ENCODE measurements at places on chromosomes 7 and 10.

- DNase-seq, result no peak
These were observed 615.0 kb downstream of the PHTF2 start for GRCh38 chr7:78413568-78413967.

DNA sequence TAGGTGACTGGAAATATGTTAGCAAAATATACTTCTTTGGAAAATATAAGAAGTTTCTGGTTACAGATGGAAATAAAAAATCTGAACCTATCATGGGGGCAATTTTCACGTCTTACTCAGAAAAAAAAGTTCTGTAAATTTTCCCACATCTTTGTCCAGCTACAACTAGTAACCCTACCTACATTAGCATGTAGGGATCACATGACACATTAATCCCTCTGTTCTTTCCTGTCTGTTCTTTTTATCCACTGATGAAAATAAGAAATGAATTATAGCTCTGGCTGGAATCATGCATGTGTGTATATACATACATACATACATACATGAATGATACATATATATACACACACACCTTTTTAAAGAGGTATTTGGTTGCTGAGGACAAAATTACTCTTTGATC lies 3.6 kb upstream of the FAM53B start:
- no peak for DNase-seq

DNA sequence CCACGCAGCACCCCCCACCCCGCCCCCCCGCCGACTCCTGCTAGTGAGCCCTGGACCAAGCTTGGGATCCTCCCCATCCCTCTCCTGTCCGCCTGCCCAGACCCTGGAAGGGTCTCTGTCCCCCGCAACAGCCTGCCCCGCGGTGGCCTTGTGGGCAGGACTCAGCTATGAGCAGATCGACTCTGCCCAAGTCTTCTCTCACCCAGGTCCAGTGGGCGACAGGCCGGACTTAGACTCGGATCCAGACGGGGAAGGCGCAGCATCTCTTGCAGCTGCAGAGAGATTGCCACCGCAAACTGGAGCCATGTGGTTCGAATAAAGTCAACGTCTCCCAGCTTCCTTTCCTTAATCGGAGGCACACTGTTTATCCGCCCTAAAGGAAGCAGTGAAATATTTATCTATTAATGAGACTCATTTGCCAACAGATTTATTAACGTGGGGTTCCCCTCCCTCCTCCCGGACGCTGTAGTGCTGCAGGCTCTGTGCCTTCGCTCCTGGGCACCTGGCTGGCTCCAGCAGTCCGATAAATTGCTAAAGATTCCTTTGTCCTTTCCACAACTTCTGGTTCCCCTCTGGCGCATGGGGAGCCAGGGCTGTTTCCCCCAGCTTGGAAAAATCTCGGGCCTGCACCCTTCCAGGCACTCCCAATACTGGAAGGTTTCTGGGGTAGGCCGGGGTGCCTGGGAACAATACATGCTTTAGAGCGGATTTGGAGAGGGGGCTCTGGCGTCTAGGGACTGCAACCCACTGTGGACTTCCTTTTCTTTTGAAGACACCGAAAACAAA lies 634 bp upstream of the HOXA7 start:
- DNase-seq, result no peak

- DNase-seq, result peak; percentile 77
These were observed 589 bp downstream of the LDB1 start for GRCh38 chr10:102119417-102120141.

DNA sequence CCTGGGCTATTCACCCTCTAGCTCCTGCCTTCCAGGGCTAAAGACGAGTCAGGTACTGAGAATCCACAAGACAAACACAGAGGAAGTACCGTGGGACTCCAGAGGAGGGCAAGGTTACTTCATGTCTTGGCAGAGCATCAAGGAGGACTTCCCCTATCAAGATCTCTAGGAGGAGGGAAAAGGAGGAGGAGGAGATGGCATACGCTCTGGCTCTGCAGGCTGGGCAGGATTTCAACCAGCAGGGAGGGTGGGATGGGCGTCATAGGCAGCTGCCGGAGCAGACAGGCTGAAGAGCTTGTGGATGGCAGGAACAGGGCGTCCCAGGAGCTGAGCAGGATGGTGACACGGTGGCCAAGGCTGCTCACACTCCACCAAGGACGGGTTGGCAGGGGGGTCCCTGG lies 21.3 kb downstream of the MDH2 start:
- DNase-seq, result peak; percentile 98

DNA sequence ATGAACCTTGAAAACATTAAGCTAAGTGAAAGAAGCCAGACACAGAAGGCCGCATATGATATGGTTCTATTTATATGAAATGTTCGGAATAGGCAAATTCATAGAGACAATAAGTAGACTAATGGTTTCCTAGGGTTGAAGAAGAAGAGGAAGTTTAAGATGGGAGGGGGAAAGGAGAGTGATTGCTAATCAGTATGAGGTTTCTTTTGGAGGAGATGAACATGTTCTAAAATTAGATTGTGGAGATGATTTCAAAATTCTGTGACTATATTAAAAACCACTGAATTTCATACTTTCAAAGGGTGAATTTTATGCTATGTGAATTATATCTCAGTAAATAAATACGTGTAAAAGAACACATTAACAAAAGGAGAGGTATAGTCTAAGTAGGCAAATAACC lies 176.4 kb upstream of the HPS1 start:
- no peak for DNase-seq

DNA sequence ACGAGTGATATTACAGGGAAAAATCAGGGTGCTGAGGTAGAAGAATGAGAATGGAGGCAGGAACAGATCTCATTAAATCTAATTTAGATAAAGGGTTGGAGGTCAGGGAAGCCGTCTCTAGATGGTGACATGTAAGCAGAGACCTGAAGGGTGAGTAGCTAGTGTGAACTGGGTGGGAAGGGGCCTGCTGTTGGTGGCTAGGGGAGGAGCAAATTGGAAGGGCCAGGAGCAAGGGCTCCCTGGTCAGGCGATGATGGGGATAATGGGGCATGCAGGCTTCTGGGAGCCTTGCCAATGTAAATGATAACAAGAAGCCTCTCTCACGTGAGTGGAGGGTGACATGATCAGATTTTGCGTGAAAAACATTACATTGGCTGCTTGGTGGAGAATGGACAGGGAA lies 76.3 kb downstream of the WDFY4 start:
- no peak for DNase-seq
